ENCODE measurements at places on chromosomes 11 and 22.
A peak's percentile ranks its signal among the peaks of the same experiment; 100 is the strongest.

DNA sequence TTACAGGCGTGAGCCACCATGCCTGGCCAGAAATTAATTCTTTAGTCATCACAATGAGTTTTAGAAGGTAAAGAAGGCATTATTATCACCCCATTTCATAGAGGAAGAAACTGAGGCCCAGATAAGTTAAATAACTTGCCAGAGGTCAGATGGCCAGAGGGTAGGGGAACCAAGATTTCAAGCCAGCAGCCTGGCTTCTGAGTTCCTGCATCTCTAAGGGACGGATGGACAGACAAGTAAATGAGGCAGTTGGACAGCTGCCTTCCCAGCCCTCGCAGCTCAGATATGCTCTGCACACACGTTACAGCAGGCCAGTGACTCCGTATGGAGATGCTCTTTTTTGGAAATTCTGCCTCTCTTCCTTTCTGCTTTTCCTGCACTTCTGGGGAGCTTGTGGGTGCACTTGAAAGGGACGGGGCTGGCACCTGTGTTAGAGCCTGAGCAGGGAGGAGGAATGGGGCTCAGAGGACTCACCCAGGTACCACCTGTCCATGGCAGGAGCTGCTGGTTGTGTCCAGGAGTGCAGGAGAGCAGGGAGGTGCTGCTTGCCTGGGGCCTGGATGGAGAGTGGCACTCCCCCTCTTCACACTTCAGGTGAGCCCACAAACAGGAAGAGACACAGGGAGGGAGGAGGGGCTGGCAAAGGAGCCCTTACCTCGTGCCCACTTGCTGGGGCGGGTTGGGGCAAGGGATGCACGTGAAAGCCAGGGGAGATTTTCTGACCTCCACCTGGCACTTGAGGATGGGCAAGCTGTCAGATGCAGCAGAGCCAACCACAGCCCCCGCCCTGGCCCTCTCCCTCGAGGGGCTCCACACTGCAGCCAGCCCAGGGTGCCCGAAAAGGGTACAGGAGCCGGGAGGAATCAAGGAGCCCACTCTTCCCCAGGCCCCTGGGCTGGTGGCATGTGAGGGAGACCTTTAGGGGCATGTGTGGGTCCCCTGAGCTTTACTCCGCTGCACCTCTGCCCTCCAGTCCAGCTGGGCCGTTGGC is 3.3 kb upstream of the FXYD2 start:
- no peak for DNase-seq

GRCh38 chr22:29348956-29349355 is 33.5 kb upstream of the RASL10A start:
- DNase-seq, result no peak

- no peak for DNase-seq
These were observed 2.4 kb upstream of the ZP1 start for GRCh38 chr11:60864856-60865513.

GRCh38 chr22:46091277-46091977 is 58.9 kb upstream of the PPARA start:
- DNase-seq, result no peak

DNA sequence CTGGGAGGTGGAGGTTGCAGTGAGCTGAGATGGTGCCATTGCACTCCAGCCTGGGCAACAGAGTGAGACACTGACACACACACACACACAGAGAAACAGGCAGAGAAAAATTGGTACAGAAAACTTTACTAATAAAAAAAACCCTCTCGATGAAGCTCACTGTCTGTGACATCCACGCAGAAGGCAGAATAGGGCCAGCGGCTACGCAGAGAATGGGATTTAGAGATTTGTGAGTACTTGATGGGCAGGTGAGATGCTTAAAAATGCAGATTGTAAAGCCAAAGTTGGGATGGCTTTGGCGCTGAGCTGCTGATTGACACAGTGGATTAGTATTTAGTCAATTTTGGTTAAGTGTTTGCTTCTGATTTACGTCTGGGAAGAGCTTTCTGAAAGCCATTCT is 561.1 kb downstream of the TBC1D22A start:
- no peak for DNase-seq

DNA sequence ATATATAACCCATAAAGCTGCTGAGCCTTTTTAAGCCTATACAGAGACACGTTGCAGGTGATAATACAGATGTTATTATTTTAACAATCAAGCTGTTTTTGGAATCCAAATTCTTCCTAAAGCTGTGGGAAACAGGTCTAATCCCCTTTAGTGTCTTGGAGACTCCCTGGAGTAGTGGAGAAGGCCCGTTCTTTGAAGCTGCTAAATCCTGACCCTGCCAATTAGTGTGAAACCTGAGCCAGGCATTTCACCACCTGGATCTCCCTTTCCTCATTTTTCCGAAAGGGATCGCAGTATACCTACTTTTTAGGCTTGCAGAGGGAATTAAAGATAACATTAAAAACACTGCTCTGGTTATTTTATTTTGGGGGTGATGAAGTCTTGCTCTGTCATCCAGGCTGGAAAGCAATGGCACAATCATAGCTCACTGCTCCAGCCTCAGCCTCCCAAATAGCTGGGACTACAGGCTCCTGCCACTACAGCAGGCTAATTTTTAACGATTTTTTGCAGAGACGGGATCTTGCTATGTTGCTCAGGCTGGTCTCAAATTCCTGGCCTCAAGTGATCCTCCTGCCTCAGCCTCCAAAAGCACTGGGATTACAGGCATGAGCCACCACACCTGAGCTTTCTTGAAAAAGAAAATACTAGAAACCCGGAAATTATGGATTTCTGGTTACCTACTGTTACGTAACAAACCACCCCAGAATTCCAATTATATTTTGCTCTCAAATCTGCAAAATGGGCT is 1.7 kb upstream of the EIF4ENIF1 start:
- no peak for DNase-seq

DNA sequence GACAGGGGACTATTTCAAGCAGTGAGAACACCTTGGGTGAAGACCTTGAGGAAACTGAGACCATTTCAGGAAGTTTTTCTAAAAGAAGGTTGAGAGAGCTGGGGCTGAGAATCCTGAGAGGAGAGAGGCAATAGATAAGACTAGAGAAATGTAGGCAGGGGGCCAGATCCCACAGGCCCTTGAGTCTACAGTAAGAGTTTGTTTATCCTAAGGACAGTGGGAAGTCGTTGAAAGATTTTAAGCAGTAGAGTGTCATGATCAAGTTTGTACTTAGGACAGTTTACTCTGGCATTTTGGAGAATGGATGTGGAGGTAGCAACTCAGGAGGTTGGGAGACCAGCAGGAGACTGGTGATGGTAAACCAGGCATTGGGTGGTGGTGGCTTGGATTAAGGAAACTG is 17.1 kb downstream of the HSD17B12 start:
- no peak for DNase-seq

- no peak for DNase-seq
These were observed 105.6 kb downstream of the MN1 start for GRCh38 chr22:27695925-27696324.

- peak; percentile 58 for DNase-seq
These were observed 68.3 kb upstream of the NAV2 start for GRCh38 chr11:19644316-19644715.

DNA sequence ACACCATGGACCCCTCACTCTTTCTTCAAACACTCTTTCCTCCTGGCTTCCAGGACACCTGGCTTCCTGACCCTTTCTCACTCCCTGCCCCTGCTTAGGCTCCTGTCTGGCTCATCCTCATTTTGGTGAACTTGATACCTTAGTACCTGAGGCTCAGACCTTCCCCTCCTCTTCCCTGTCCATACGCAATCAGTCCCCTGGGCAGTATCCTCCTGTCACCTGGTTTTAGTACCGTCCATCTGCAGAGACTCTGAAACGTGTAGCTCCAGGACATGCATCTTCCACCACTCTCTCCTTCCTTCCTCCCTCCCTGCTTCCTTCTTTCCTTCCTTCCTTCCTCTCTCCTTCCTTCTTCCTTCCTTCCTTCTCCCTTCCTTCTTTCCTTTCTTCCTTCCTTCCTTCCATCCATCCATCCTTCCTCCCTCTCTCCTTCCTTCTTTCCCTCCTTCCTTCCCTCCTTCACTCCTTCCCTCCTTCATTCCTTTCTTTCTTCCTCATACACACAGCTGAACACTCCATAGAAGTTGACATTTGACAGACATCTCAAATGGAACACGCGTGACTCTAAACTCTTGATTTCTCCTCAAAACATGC is 1488.6 kb downstream of the TBC1D22A start:
- no peak for DNase-seq

- no peak for DNase-seq
These were observed 306.7 kb downstream of the ST3GAL4 start for GRCh38 chr11:126662035-126662790.

DNA sequence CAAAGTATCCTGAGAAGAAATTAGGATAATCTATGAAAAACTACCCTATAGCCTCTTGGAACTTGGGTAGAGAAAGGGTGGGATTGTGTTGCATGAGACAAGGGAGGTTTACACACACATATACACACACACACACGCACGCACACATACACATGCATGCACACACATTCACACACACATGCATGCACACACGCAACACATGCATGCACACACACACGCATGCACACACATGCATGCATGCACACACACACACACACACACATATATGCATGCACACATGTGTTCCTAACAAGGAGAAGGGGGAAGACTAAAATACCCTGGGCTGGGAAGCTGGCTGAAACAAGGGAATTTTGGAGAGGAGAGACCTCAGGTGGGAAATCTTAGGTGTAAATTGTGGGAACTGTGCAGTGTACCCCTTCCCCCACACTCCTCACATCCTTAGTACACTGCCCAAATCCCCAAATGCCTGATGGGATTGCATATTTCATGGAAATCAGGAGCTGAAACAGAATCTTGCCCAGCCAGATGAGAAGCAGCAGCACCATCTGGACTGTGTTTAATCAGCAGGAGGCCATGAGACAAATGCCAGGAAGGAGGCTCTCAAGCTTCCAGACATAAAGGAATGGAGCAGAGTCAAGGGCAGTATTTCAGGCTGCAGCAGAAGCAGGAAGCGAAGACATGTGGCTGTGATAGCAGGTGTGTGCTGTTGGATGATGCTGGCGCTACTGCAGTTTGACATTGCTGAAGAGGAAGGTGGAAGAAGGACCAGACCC is 14.6 kb upstream of the POLD3 start:
- DNase-seq, result no peak

GRCh38 chr11:32586576-32587190 is 3.1 kb downstream of the EIF3M start:
- peak; percentile 48 for DNase-seq

DNA sequence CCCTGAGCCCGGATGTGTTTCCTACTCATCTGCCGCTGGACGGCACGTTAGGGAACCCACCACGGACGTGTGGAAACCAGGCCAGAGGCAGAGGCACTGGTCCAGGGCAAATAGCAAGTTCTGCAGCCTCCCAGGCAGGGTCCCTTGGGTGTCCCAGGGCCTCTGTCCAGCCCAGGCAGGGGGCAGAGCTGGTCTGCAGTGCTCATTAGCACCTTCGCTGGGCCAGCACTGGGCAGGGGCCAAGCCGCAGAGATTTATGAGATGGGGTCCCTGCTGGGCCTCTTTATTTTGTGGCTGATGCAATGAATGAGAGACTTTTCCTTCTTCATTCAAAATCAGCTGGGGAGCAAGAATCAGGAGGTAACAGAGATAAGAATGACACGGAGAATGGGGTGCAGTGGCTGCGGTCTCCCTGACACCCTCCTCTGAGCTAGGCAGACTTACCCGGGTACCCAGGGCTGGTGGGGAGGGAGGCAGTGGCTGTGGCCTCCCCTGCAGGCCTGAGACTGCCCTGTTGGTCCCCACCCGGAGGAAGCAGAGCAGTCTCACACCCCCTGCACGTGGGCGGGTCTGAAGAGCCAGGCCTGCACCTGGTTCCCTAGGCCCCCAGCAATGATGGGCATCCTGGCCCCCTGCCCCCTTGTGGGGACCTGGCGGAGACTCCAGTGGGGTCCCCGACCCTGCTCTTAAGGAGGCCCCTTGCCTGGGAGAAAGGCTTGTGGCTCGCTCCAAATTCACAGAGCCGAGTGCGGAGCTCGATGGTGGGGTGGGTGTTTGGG is 14.0 kb upstream of the PARVG start:
- no peak for DNase-seq

- DNase-seq, result no peak
These were observed 51.1 kb upstream of the PARVG start for GRCh38 chr22:44129619-44129976.

- no peak for DNase-seq
These were observed 6.7 kb downstream of the TRIM29 start for GRCh38 chr11:120130991-120131760.

- DNase-seq, result peak; percentile 24
These were observed 10.2 kb upstream of the STK33 start for GRCh38 chr11:8604078-8604723.

- DNase-seq, result no peak
These were observed 2.6 kb upstream of the UCP3 start for GRCh38 chr11:74011360-74012073.

- DNase-seq, result no peak
These were observed at the start of gene OR5L2 for GRCh38 chr11:55826919-55827318. TSS of gene OR5L2 (plus strand) at chr11:55827219. CDS start at chr11:55827219, 0 bp downstream.

GRCh38 chr11:22703591-22703990 is 37.2 kb downstream of the GAS2 start:
- peak; percentile 98 for DNase-seq

- DNase-seq, result peak; percentile 70
These were observed at the start of gene SYT9 for GRCh38 chr11:7251836-7252682. TSS of gene SYT9 (plus strand) at chr11:7251904. CDS start at chr11:7252187, 283 bp downstream.

All from NCI-H526 (cell line).